ENCODE measurements at places on chromosomes 11 and 22. TPM values are rescaled to one million over a fixed set of nuclear protein-coding genes. Genes with fewer than 3 reads are reported as not detected.

BATF2 gene
- 0.36 TPM for polyA plus RNA-seq

HTR3B gene
- polyA plus RNA-seq: not detected

THOC5 gene
- 31.8 TPM for polyA plus RNA-seq

NECTIN1 gene
- polyA plus RNA-seq: 33.1 TPM

CHRM1 gene
- polyA plus RNA-seq: not detected

LINC01488 gene
- polyA plus RNA-seq: not detected

MOV10L1 gene
- polyA plus RNA-seq: not detected

DNA sequence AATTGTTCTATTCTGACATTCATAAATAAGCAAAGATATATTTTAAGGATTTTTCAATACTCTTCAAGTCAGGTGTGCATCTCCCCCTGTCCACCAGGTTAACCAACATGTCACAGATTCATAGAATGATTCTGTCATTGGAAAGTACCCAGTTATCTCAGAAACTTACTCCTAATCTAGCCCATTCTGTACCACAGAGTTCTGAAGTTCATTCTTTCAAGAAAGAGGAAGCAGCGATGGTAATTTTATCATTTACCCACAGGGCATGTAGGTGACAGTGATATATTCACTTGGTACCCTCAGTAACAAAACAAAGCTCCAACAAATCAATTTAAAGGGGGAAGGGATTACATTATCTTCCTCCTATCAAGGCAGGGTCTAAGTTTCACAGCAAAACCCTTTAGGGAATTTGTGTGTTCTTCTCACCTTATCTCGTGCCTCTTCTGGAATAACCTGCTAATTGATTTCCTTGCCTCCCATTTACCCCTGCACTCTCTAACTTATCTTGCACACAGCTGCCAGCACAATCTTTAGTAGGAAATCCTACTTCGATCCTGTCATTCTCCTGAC lies 19.0 kb upstream of the MPPED2 start:
- no peak for DNase-seq

DNA sequence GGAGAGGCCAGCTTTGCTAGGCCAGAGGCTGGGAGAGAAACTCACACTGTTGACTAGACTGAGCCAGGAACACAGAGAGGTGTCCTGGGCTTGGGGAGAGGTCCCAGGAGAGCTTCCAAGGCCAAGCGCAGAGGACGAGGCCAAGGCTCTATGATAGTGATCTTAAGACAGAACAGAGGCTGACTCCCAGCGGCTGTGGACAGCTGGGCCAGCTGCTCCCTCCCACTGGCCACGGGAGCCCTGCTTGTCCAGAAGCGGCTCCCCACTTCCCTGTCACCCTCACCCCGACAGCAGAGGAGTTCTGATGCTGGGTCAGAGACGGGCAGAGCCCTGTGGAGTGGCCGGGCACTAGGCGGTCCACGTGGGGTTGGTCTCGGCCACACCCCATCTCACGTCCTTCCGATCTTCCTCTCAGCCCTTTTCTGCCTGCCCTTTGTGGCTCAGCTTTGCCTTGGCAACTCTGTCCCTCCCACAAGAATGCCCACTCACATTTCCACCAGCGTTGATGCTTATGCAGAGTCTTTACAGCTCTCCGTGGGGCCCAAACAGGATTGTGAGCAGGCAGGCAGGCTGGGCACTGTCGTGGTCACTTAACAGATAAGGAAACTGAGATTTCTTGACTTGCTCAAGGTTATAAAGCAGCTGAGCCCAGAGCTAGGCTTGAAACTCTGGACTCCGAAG lies 68.2 kb downstream of the FBXO7 start:
- no peak for DNase-seq

GRCh38 chr11:57484141-57484710 lies 23.9 kb downstream of the RTN4RL2 start:
- no peak for DNase-seq

DNA sequence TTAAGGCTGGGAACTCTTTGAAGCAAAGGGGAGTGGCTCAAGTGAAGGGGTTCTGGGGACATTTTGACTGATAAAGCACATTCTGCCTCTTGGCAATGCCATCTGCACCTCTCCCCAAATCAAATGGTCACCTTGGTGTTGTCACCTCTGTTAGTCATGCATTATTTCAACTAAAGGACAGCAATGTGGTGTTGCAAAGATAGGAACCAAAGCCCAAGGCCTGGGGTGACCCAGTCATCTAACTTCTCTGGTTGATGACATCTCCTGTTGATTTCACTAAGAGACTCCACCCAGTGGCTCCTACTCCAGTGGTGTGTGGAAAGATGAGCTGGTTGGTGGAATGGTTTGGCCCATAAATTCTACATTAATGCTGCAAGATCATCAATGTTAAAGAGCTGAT lies 7.8 kb upstream of the MS4A1 start:
- DNase-seq: no peak

DNA sequence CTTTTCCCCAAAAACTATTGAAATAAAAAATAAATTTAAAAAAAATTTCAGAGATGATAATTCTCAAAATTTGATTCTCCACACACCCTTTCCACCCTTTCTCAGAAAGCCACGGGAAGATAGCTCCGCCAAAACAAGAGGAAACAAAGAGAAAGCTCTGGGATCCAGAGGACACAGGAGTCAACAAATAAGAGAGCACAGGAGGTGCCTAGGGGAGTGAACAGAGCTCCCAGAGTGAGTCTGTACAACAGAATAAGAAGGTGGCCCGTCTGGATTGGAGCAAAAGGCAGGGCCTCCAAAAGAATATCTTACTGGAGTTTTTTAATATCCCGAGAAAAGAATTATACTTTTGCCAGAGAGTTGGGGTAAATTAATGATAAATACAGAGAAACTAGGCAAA lies 96.3 kb upstream of the DRD2 start:
- no peak for DNase-seq

GRCh38 chr11:129855086-129855485 lies 39.4 kb downstream of the TMEM45B start:
- peak; percentile 40 for DNase-seq

GRCh38 chr11:122123263-122123929 lies 7.4 kb upstream of the BLID start:
- DNase-seq: no peak

- peak; percentile 60 for DNase-seq
Observed at GRCh38 chr22:42907404-42908373, 50.6 kb upstream of the ARFGAP3 start.

GRCh38 chr22:37760152-37760551 lies 47.6 kb upstream of the GCAT start:
- no peak for DNase-seq

DNA sequence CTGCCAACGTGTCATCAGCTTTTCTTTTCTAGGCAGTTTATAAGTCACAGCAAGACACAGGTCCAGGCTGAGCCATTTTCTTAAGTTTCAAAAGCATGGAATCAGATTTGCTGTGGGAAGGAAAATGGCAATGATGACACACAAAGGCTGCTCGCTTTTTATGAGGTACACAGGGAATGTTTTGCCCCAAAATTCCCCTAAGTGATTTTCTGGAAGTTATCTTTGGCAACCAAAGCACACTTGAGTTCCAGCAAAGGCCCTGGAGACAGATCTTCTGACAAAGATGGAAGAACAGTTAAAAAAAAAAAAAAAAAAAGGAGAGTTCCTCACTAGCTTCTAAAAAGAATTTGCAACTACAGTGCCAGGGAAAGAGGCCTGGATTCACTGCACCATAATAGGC lies 260.8 kb downstream of the LARGE1 start:
- DNase-seq: no peak

- DNase-seq: no peak
Observed at GRCh38 chr11:102703826-102704493, 1.6 kb downstream of the MMP27 start.

- DNase-seq: no peak
Observed at GRCh38 chr11:12216041-12216451, 105.7 kb downstream of the MICAL2 start.

- DNase-seq: peak; percentile 95
Observed at GRCh38 chr11:12189543-12190235, 79.3 kb downstream of the MICAL2 start.
